ENCODE measurements at places on chromosomes 7 and 10.
A peak's percentile ranks its signal among the peaks of the same experiment; 100 is the strongest.

GRCh38 chr10:127318396-127318795 lies 122.0 kb upstream of the INSYN2A start:
- no peak for DNase-seq

DNA sequence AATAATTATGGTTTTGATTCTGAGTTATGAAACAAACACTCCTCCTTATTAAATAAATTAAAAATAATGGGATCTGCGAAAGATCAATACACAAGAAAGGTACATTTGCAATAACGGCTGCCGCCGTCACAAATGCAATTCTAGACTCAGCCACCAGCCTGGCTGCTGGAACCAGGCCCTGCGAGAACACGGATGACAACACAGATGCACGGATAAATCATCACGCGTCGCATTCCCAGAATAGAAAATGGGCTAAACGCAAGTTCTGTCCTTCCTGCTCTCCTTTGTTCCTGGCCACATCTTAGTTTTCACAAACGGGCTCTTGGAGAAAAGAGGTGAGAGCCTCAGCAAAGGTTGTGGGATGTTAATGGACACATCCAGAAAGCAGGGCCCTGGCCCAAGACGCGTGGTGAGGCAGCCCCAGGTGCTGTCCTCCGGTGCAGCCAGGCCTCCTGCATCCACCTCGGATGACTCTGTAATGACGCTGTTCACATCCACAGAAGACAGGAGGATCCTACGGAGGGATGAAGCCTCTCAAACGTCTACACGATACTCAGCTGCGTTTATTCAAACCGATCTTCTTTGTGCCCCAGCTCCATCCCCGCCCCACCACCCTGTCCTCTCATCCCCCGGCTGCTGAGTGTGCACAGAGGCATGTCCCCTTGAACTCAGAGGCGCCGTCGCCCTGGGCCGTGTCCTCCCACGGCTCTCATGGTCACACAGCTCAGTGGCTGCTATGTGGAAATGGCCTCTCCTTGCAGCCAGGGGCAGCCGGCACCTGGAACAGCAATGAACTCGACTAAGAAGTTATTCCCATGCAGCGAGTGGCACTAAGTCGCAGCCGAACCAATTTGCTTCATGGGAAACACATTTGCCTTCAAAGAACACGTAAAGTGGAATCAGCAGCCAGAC lies 197.9 kb downstream of the PTPRN2 start:
- DNase-seq = no peak

DNA sequence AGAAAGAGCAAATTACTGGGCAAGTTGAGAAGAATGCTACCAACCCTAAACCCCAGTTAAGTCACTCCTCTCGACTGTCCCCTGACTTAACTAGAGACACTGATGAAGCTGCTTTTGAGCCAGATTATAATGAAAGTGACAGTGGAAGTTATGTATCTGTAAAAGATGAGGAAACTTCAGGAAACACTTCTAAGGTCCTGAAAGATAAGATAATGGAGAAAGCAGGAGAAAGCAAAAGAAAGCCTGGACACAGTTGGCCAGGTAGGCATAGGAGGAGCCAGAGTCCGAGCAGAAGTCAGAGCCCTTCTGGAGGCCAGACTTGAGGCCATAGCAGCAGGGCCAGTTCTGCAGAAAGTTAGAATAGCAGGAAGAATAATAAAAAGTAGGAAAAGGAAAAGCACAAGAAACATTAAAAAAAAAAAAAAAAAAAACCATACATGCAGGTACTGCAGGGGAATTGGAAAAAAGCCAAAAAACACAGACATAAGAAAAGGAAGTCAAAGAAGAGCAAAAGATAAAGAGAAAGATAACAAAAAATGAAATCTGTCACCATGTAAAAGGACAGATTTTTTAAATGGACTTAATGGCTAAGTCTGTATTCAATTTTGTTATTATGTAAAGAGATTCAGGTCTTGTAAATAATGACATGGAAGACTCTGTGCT lies 101.0 kb upstream of the KCNMA1 start:
- DNase-seq = no peak

DNA sequence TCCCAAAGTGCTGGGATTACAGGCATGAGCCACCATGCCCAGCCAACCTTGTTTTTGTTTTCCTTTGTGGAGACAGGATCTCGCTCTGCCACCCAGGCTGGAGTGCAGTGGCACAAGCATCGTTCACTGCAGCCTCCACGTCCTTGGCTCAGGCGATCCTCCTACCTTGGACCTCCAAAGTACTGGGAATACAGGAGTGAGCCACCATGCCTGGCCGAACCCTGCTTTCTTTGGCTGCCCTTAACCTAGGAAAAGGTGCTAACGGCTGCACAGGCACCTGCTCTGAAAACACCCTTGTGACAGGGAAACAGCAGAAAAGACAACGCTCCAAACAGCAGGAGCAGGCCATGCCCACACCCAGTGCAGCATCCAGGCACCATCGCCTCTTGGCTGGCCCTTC lies 71.9 kb downstream of the OAT start:
- no peak for DNase-seq

GRCh38 chr10:68501691-68502090 lies 25.6 kb downstream of the SLC25A16 start:
- no peak for DNase-seq

DNA sequence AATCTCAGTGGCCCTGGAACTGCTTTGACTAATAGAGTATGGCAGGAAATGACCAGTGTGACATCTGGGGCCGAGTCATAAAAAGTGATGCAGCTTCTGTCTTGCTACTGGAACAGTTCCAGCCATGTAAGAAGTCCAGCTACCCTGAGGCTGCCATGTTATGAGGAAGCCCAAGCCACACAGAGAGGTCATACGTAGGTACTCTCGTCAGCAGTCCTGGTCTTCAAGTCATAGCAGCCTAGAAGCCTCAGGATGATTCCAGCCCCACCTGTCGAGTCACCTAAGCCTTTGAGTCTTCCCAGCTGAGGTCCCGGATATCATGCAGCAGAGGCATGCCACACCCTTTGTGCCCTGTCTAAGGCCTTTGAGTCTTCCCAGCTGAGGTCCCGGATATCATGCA lies 92.1 kb downstream of the PPP1R3C start:
- DNase-seq = no peak

DNA sequence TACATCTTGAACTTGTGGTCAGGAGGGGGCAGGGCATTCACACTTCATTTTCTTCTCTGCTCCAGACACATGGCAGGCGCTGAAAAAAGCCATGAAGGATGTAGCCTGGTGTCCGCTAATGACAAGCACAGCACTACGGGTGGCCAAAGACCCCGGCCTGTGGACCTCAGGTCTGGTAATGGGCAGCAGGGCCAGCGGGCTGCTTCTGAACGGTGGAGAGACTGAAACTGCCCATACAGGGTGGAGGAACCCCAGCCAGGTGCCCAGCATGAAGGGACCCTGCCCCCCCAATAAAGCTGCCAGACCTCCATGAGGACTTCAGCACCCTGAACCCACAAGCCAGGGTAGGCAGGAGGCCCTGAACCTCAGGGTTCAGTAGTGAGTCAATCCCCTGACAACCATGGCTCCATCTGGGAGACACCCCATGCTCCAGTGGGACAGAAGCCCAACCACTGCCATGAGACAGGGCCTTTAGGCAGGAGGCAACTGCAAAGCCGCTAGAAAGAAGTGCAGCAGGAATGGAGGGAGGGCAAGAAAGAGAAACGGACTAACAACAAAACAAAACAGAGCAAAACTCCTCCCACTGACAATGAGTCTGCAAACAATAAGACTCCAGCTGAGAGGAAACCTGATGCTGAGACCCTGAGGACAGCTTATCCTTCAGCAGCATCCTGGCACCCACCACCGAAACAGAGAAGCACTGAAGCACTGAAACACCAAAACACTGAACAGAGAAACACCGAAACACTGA lies 140.2 kb upstream of the PPP2R2D start:
- DNase-seq = no peak

DNA sequence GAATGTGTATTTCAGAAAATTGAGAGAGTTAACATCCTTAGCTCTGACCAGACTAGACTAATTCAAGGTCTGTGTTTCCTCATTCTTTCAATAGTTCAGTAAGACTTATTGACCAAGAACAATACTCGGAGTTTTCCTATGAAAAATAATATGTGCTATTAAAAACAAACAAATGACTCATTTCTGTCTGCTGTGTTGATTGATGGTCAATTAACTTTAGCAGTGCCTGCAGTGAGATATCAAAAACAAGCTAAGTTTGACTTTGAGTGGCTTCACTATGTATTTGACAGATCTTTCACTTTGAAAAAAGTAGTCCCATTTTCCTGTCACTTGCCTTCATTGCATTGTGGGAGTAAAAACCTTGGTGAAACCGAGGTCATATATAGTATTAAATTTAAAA lies 91.0 kb downstream of the GNAT3 start:
- DNase-seq = no peak

- no peak for DNase-seq
These were observed 16.3 kb downstream of the ZMIZ1 start for GRCh38 chr10:79084972-79085597.

DNA sequence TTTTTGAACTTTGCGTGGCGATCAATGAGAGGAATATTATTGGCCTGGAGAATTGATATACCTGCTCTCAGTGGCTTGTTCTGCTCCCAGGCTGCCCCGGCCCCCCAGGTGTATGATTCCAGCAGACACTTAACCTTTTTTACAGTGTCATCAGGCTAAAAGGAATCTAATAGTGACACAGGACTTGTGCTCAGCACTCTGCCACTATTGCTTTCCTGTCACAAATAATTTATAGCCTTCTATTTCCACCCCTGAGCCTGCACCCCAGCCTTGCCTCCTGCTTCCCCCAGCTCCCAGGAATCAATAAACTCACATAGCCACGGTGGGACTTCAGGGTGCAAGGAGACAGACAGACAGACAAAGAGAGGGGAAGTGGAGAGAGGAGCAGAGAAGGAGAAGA lies 28.3 kb downstream of the PAX2 start:
- DNase-seq = no peak

GRCh38 chr7:111771638-111772037 lies 209.3 kb upstream of the IMMP2L start:
- DNase-seq = no peak

DNA sequence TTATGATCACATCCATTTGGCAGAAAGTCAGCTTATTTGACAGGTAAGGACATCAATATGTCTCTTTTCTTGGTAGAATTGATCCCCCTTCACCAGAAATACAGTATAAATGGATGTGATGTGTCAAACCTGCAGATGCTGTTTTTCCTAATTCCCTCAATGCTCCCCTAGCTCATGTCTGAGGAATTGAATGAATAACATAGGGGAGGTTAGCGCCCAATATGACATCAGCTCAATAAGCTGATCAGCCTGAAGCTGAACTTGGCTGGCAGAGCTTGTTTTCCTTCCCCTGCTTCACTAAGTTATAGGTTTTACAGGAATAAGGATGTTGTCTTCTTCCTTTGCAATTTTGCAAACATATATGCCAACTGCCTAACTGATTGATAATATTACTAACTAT lies 132.5 kb downstream of the REEP3 start:
- no peak for DNase-seq

- DNase-seq = no peak
These were observed 111.9 kb downstream of the RELN start for GRCh38 chr7:103877565-103877964.

GRCh38 chr7:151251328-151251688 lies 2.8 kb upstream of the SMARCD3 start:
- DNase-seq = no peak

- DNase-seq = peak; percentile 93
These were observed 232.5 kb downstream of the SKIDA1 start for GRCh38 chr10:21292763-21293517.

GRCh38 chr10:1190791-1191490 lies 134.8 kb downstream of the WDR37 start:
- no peak for DNase-seq

- DNase-seq = no peak
These were observed 64.3 kb upstream of the TMEM106B start for GRCh38 chr7:12146813-12147212.

DNA sequence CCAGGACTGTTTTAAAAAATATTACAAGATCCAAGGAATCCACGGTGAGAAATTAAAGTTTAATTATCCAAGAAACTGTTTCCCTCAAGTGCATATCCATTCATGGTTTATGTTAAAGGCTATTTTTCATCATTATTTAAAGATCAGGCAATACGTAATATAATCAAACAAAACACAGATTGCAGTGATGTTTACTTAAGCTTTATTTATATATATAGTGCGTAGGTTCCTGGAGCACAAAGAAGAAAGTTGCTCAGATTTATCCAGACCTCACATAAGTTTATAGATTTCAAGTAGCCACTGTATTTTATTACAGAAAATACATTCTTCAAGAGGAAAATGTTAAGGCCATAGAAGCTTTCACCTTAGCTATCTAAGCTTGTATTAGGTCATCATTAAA lies 210.0 kb upstream of the KLF14 start:
- DNase-seq = no peak

Measured in foreskin melanocyte (primary cell).